ENCODE measurements at places on chromosomes 2 and 18. TPM values are rescaled to one million over a fixed set of nuclear protein-coding genes. Genes with fewer than 3 reads are reported as not detected.

The IL1F10 gene
- total RNA-seq = not detected

The MAP3K19 gene
- total RNA-seq = not detected

The C2orf92 gene
- total RNA-seq = not detected

The POLE4 gene
- 11.7 TPM for total RNA-seq

The GPATCH11 gene
- total RNA-seq = 13.1 TPM

The RGPD3 gene
- total RNA-seq = 0.02 TPM

The SLC23A3 gene
- 0.02 TPM for total RNA-seq

The CKAP2L gene
- 24.0 TPM for total RNA-seq

The NT5DC4 gene
- not detected for total RNA-seq

The SKOR2 gene
- not detected for total RNA-seq

The M1AP gene
- not detected for total RNA-seq

The E2F6 gene
- 12.2 TPM for total RNA-seq

The IWS1 gene
- 31.8 TPM for total RNA-seq

The TNS1 gene
- total RNA-seq = 2.6 TPM

The RUFY4 gene
- total RNA-seq = not detected

The VWC2L gene
- total RNA-seq = not detected

The RNU2-63P gene
- total RNA-seq = not detected

The INHA gene
- total RNA-seq = 0.12 TPM

The SCYGR4 gene
- not detected for total RNA-seq

The RAX gene
- not detected for total RNA-seq

The OSR1 gene
- total RNA-seq = not detected

The OSGEPL1 gene
- total RNA-seq = 6.2 TPM

The CROCC2 gene
- total RNA-seq = not detected

The EML6 gene
- 1.6 TPM for total RNA-seq

The FER1L5 gene
- not detected for total RNA-seq

The IL36G gene
- total RNA-seq = not detected

The INPP1 gene
- total RNA-seq = 6.6 TPM

The ANKAR gene
- total RNA-seq = 2.2 TPM

The DPP10 gene
- total RNA-seq = not detected

The MATN3 gene
- 0.81 TPM for total RNA-seq

The HAT1 gene
- total RNA-seq = 151 TPM

The CD207 gene
- total RNA-seq = not detected

The TMEM182 gene
- total RNA-seq = 11.1 TPM

The TEKT4 gene
- not detected for total RNA-seq

The STARD6 gene
- not detected for total RNA-seq

The ATP6V1B1 gene
- not detected for total RNA-seq

Data from M059J (cell line).